ENCODE measurements at places on chromosomes 3 and 15.

DNA sequence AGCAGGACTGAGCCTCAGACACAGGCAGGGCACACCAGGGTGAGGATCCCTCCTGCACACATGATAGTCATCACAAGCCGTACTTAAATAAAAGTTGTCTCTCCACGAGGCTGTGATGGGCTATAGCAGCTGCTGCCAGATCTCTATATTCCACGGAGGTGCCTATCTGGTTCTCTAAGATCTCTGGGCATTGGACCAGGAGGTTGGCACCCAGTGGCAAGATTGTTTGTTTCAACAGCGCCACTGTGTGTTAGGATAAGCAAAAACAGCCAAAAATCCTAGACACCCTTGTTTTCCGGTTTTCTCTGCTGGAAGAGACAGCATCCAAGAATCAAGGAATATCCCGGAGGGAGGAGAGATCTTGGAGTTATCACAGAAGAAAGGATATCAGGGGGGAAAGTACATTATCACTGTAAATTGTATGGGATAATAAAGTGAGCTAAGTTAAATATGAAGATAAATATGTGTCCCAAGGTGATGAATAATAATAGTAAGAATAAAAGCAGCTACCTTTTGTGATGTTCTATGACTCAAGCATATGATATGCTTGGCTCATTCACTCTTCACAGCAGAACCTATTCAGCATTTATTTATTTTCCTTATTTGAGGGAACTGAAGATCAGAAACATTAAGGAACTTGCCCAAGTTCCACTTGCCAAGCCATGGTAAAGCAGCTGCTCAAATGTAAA lies 90.6 kb upstream of the AKAP13 start:
- no peak for DNase-seq

GRCh38 chr15:89178307-89178977 lies 42.9 kb downstream of the RLBP1 start:
- no peak for DNase-seq

GRCh38 chr3:119582178-119582577 lies 2.9 kb downstream of the ADPRH start:
- DNase-seq: no peak

- DNase-seq: no peak
These were observed 239.3 kb downstream of the CPNE4 start for GRCh38 chr3:131795390-131796090.

DNA sequence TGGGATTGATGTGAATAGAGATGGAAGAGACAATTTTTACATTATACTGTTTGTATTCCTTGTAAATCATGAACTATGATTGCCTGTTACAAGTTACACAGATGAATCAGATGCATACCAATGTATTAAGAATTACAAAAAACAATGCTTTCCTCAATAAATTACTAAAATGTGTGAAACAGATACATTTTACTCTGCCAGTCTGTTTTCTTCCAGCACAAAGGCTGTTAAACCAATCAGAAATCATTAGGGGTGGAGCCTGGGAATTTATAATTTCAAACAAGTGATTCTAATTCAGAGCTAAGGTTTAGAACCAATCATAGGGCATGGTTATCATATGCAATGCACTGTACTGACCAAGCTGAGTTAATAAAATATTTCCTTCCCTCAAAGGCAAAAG lies 21.8 kb upstream of the ANKRD28 start:
- DNase-seq: no peak

GRCh38 chr3:32913790-32914446 lies 37.5 kb upstream of the CCR4 start:
- DNase-seq: no peak

DNA sequence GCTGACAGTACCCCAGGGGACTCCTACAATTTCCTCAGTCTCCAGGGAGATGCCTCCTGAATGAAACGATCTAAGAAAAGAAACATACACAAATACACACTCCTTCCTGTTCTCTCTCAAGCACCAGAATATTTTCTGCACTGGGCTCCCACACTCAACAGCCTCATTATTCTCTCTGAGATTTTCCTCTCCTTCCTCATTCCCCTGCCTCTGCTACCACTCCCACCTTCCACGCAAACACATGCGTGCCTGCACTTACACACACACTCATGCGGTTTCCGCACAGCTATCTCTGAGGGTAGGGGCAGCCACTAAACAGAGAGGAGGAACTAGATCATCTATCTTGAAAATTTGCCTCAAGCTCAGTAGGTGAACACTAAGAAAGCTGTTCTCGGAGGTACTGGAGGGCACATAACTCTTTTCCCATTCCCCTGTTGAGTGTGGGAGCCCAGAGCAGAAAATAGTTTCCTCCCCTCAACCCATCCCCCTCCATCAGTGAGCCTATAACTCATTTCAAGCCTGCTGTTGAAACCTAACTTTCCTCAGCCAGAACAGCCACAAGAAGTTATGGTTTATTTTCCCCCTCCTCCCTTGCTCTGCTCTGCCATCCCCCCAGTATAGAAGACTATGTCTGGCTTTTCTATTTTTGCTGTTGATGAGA lies 30.5 kb upstream of the TIPARP start:
- DNase-seq: no peak

- DNase-seq: no peak
These were observed 73.8 kb downstream of the TLE3 start for GRCh38 chr15:70023769-70024491.

DNA sequence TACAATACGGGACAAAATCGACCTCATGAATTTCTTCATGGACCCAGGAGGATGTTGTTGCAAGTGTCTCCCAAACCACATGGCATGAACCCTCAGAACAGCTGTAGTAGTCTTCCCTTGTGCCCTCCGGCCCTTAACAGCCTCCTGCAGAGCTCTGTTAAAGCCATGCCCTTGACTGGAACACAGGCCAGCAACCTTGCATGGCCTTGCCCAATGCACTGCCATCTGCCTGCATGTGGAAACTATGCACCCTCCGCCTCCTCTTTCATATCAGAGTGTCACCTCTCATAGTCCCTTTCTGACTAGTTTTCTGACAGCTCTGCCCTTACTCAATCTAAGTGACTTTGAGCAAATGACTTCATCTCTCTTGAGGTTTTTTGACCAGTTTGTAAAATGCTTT lies 39.4 kb upstream of the TRIM71 start:
- no peak for DNase-seq

DNA sequence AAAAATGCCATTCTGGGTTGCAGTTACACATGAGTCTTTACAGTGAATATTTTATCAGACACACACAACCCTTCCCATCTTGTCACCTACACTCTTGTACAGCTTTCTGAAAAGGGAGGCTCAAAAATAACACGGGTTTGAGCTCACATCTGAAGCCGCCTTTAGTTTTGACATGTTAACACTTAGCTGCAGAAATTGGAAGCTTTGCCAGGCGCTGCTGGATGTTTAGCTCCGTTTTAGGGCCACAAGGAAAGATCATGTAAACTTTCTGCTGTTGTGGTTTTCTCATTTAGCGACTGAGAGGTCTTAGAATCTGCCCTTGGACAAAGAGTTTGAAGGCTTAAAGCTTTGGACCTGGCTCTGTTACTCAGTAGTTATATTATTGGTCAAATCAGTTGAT lies 120.1 kb downstream of the OXNAD1 start:
- no peak for DNase-seq

GRCh38 chr3:171673951-171674350 lies 136.3 kb downstream of the PLD1 start:
- no peak for DNase-seq

- no peak for DNase-seq
These were observed 353.3 kb upstream of the SUCLG2 start for GRCh38 chr3:68007621-68008226.

- DNase-seq: no peak
These were observed 4.9 kb downstream of the RHOA start for GRCh38 chr3:49406571-49407565.

DNA sequence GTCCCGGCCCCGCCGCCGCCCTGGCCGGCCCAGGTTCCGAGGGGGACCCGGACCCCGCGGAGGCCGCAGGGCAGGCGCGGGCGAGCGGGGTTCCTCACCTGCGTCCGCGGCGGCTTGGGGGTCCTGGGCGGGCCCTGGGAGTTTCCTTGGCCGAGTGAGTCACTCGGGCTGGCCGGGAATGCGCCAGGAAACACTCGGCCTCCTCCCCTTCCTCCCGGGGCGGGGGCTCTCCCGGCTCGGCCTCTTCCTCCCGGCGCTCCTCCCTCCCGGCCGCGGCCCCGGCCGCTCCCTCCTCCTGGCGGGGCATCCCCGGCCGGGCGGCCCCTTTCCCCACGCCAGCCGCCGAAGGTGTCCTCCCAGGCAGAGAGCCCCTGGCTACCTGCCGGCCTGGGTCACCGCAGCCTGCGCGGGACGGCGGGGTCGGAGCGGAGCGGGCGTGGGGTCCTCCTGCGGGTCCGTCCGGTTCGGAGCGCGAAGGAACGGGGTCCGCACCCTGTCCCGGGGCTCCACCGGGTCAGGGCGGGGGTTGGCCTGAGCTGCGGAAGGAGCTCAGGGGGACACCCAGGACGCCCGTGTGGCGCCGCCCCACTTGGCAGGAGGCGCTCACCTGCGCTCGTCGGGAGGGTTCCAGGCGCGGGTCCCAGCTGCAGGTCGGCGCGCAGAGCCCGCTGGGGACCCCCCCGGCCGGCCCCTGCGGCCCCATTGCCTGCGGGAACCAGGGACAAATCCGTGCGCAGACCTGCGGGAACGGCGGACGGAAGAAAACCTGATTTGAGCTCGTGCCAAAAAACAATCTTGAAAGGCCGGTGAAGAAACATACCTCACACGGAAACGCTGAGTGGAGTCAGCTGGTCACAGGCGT lies at the start of gene CYFIP1:
Gene CYFIP1 (minus strand): TSS at position 180 of the 862 bp plus-strand sequence. CDS start 33,083 bp downstream, outside the sequence.
- DNase-seq: no peak

- no peak for DNase-seq
These were observed at the start of gene LOXL1 for GRCh38 chr15:73926219-73927002. Gene LOXL1 (plus strand): TSS chr15:73926462. CDS start chr15:73926784, 322 bp downstream.

DNA sequence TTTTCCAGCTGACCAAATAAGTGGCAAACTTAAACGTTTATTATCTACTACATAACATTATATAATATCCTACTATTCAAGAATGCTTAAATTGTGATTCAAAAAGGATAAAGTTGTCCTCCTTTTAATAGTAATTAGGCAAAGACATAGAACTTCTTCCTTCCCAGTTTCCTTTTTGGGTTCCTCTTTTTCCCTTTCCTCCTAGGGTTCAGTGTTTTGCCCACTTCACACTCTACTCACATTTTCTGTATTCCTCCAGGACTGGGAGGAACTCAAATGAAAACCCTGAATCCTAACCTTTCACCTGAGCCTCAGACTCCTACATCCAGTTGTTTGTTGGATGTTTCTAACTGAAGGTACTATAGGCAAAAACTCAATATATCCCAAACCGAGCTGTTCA lies 132.5 kb downstream of the PEAK1 start:
- DNase-seq: no peak

DNA sequence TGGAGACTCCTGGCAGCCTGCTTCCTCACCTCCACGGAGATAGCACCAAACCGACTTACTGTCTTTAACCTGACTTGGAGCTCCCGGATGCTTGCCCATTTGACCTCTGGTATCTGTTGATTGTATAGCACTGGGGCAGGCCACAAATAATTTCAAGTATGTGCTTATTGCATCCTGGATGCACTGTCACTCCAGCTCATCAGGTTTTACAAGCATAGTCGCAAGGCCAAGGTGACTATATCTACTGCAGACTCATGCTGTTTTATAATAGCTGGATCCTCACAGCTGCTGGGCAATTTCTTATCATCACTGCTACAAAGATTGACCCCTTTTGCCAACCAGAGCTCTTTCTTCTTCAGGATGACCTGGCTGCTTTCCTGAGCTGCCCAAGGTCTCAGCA lies 45.6 kb downstream of the PEX5L start:
- no peak for DNase-seq

- no peak for DNase-seq
These were observed 528.2 kb downstream of the GABRG3 start for GRCh38 chr15:27499191-27499590.

- DNase-seq: no peak
These were observed 464.9 kb downstream of the MFSD1 start for GRCh38 chr3:159266779-159267178.

GRCh38 chr3:133938770-133939462 lies 43.2 kb upstream of the RAB6B start:
- no peak for DNase-seq

DNA sequence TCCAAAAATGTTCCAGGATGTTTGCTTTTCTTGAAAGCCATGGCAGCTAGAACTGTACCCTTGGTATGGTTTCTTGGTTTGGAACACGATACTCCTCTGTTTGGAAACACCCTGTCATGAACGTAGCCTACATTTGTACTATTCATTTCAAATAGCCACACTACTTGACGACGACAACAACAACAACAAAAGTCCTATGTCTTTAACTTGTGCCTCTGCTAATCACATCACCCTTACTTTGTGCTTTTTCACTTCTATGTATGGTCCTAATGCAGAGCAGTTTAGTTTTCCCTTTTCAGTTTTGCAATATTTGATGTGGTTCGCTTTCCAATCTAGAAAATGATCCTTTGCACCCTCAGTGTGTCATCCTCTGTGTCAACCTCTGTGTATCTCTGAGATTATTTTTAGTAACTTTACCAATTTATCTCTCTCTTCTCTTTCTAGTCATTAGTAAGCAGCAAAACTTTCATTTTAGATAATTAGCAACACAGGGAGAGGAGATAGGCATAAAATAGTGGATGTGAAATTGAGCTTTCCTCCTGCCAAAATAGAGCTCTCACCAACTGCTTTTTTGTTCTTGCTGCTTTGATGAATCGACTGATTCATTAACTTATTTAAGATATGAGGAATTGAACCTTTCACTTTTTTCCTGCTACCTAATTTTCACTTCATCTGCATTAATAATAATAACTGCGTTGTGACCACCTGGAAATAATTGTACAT lies 44.1 kb upstream of the TP63 start:
- no peak for DNase-seq

- DNase-seq: no peak
These were observed 220.0 kb downstream of the C3orf38 start for GRCh38 chr3:88369767-88370166.

DNA sequence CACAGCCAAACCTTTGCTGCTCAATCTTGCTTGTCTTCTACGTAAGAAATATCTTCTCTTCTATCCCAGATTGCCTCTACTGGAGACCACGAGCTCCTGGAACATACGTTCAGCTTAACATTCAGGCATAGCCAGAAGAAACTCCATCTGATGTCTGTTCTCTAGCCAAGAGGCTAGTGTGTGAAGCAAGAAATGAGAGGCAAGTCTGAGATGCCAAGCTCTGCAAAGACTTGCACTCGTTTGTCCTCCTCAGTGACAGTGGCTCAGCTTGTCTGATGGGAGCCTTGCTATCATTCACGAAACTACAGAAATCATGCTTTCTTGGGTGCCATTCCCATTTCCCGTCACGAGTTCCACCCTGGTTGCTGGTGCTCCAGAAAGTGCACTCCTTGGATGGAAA lies at the start of gene SCN10A:
Gene SCN10A (minus strand): TSS at position 192 of the 400 bp plus-strand sequence. CDS start 22,207 bp downstream, outside the sequence.
- no peak for DNase-seq

DNA sequence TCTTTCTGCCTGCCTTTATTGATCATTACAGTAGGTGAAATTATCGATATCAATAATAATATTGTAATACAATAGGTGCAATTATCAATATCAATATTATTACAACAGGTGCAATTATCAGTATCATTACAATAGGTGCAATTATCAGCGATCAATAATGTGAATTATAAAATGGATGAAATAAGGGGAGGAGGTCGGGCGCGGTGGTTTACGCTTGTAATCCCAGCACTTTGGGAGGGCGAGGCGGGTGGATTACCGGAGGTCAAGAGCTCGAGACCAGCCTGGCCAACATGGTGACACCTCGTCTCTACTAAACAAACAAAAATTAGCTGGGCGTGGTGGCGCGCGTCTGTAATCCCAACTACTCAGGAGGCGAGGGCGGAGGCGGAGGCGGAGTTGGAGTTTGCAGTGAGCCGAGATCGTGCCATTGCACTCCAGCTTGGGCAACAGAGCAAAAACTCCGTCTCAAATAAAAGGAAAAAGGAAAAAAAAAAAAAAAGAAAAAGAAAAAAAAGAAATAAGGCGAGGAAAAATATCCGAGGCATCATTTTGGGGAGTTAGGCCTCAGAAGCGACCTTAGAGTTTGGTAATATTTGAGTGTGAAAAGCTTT lies 611 bp upstream of the BNIP2 start:
- no peak for DNase-seq
